ENCODE measurements at places on chromosomes 5 and 9.

DNA sequence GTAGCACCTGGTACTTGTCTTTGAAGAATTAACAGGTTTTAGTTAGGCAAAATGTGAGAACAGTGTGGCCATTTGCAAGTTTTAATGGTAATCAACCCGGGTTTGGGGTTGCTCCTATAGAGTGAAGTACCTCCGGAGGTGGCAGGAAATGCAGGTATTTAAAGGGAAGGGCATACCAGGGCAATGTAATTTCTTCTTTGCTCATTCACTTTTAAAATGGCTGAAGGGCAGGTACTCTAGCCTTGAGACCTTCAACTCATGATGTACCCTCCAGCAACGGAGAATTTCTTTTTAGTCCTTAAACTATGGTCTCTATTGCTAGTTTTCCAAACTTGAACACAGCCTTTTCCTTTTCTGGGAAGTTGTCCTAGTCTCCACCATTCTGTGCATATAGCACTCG lies 1.3 kb upstream of the HSPA4 start:
- peaks cover 33% of the 10 kb centered on the region for H3K4me1 ChIP-seq
- peaks cover 3% of the 10 kb centered on the region for H3K27me3 ChIP-seq
- H3K27ac ChIP-seq: peak overlapping the region; percentile 100
- peak overlapping the region; percentile 97 for H3K4me3 ChIP-seq

- no peaks in the 10 kb centered on the region for H3K4me1 ChIP-seq
- no peaks in the 10 kb centered on the region for H3K27me3 ChIP-seq
- no peak overlapping the region for H3K4me3 ChIP-seq
- DNase-seq: no peak
- peaks cover 2% of the 10 kb centered on the region for H3K36me3 ChIP-seq
- no peak overlapping the region for H3K27ac ChIP-seq
Measured at GRCh38 chr9:73294336-73294735, 142.7 kb downstream of the ANXA1 start.

- H3K4me1 ChIP-seq: no peaks in the 10 kb centered on the region
- H3K27me3 ChIP-seq: no peaks in the 10 kb centered on the region
- DNase-seq: no peak
- no peak overlapping the region for H3K4me3 ChIP-seq
- H3K27ac ChIP-seq: peak overlapping the region; percentile 68
Measured at GRCh38 chr9:134591082-134591571, 50.5 kb upstream of the COL5A1 start.

DNA sequence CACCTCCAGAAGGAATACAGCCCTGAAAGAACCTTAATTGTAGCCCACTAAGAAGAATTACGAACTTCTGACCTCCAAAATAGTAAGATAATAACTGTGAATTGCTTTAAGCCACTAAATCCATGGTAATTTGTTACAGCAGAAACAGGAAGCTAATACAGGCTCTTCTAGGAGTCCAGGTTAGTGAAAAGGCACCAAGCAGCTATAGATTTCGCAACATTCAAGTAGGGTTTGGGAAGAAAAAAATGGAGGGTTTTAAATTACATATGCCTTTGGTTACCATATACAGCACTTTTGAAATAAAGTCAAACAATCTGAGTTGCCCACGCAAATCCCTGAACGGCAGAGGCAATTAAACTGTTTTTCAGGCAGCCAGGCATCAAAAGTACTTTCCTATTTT lies 1.7 kb upstream of the ACTL7A start:
- no peak for DNase-seq
- H3K27me3 ChIP-seq: no peaks in the 10 kb centered on the region
- no peaks in the 10 kb centered on the region for H3K4me1 ChIP-seq
- no peak overlapping the region for H3K27ac ChIP-seq
- H3K36me3 ChIP-seq: peaks cover 2% of the 10 kb centered on the region
